Smooth muscle cell of the umbilical artery (primary cell): ENCODE measurements at places on chromosomes 7 and 10. TPM values are rescaled to one million over a fixed set of nuclear protein-coding genes. Genes with fewer than 3 reads are reported as not detected.

The FAM13C gene
- total RNA-seq = 0.59 and 1.2 TPM in 2 replicates

The TMEM176A gene
- total RNA-seq = not detected in 2 replicates

The NPFFR1 gene
- total RNA-seq = not detected in 2 replicates

The FOXI2 gene
- total RNA-seq = not detected in 2 replicates

The GUSB gene
- total RNA-seq = 16.0 and 17.8 TPM in 2 replicates

The HTR5A gene
- not detected in 2 replicates for total RNA-seq

The TMEM270 gene
- not detected in 2 replicates for total RNA-seq

The SMKR1 gene
- total RNA-seq = not detected in 2 replicates
